ENCODE measurements at places on chromosomes 3 and 15.

DNA sequence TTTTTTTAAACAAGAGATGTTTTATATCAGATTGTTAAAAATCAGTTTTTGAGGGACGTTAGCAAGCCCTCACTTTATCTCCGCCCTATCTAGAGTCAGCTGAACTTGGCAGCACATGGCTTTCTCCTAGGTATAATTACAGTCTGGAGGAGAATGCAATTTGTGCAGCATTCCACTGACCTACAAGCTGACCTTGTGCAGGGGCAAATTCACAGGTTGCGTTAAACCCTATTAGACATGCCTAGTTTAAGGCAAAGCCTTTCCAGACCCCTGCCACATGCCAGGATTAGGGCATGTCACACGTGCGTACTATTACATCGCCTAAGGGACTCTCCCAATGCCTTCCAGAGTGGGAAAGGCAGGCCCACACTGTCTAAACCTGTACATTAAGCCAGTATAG, 224.0 kb downstream of the GREM1 start:
- no peak for DNase-seq

- DNase-seq: no peak
Observed at GRCh38 chr15:77975332-77976094, 102.0 kb downstream of the TBC1D2B start.

- DNase-seq: no peak
Observed at GRCh38 chr15:56199038-56199437, 44.6 kb downstream of the RFX7 start.

DNA sequence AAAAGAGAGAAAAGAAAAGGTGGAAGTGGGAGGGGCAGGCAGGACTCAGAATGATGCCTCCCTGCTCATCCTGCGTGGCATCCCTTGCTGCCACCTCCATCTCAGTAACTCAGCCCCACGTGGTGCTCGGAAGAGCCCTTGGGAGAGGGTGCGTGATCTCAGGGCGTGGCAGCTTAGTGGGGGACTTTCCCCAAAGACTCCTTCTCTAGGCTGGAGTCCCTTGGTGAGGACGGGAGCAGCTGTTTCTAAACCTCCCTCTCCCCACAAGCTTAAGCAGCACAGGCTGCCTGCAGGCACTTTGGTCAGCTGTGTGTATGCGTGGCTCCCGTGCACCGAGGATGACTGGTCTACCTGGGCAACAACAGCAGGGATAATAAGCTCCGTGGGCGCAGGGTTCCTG, 7.4 kb upstream of the ANPEP start:
- DNase-seq: peak; percentile 95

- no peak for DNase-seq
Observed at GRCh38 chr3:172905451-172905850, 154.9 kb downstream of the ECT2 start.

Measured in inflammatory macrophage treated with lipopolysaccharide for 4 hours (primary cell).